ENCODE measurements at places on chromosomes 2 and 18. TPM values are rescaled to one million over a fixed set of nuclear protein-coding genes. Genes with fewer than 3 reads are reported as not detected.

DNA sequence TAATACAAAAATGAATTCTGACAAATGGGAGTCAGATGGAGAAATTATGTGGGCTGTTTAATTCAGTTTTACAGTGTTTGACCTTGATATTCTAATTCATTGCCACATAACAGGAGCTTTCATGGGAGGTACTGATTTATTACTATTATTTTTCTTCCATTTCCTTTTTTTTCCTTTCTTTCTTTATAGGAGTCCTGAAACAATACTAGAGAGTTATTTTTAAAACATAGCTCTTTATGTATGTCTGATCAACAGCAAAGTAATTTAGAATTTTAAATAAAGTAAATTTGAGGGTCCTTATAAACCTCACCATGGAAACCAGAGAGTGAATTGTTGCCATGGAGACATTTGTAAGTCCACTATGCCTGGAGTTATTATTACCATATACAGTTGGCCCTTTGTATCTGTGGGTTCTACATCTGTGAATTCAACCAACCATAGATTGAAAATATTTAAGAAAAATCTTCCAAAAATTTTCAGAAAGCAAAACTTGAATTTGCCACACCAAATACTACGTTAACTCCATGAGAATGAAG lies 40.9 kb upstream of the PPP4R1 start:
- no peak for DNase-seq

- DNase-seq, result no peak
These were observed 58.9 kb downstream of the BMP10 start for GRCh38 chr2:68812251-68812650.

DNA sequence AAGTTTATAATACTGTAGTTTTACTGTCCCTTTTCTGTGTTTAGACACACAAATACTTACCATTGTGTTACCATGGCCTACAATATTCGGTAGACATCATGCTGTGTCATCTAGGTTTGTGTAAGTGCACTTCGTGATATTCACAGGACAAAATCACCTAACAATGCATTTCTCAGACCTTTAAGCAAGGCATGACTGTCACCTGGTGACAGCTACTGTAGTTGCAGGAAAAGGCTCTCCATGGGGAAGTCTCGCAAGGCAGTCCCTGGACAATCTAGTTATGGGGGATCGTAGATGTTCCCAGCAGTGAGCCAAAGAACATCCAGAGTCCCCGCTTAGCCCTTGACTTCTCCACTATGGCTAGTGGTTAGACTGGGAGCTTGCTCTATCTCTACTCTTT lies 73.1 kb downstream of the EIF2AK3 start:
- no peak for DNase-seq

- DNase-seq, result no peak
These were observed 68.2 kb upstream of the ITGB6 start for GRCh38 chr2:160268151-160268781.

GRCh38 chr2:207473049-207473930 lies 56.5 kb upstream of the CREB1 start:
- DNase-seq, result no peak

DNA sequence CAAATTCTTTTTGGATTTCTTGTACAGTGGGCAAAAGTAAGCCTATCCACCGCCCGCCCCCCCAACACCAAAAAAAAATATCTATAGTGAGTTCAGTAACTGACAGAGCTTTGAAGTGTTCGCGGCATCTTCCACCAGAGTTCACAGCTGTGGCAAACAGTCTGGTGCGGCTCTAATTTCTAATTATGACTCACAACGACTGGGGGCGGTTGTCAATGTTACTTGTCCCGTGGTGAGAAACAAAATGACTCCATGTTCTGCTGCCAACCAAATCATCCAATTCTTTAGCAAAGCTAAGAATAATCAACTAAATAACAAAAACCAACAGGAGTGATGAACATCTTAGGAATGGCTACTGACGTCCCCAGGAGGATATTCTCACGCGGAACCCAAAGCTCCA lies 392.5 kb upstream of the SALL3 start:
- DNase-seq, result no peak

DNA sequence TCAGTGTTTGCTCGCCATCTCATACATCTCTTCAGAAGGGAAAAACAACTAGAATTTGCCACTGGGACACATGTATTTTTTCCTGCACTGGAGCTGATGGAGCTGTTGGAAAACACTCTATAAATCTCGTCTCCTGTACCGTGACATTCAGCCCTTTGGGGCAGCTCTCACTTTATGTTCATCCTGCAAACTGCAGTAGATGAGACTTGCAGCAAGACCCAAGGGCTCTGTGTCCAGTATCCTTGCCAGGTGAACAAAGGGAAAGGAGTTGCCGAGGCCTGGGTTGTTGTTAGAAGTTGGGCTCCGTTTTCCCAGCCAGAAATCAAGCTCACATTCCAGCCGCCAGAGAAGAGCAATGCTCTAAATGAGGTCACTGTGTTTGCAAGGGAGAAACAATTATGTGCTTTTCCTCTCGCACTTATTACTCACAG lies 285.1 kb downstream of the SLC4A3 start:
- DNase-seq, result no peak

DNA sequence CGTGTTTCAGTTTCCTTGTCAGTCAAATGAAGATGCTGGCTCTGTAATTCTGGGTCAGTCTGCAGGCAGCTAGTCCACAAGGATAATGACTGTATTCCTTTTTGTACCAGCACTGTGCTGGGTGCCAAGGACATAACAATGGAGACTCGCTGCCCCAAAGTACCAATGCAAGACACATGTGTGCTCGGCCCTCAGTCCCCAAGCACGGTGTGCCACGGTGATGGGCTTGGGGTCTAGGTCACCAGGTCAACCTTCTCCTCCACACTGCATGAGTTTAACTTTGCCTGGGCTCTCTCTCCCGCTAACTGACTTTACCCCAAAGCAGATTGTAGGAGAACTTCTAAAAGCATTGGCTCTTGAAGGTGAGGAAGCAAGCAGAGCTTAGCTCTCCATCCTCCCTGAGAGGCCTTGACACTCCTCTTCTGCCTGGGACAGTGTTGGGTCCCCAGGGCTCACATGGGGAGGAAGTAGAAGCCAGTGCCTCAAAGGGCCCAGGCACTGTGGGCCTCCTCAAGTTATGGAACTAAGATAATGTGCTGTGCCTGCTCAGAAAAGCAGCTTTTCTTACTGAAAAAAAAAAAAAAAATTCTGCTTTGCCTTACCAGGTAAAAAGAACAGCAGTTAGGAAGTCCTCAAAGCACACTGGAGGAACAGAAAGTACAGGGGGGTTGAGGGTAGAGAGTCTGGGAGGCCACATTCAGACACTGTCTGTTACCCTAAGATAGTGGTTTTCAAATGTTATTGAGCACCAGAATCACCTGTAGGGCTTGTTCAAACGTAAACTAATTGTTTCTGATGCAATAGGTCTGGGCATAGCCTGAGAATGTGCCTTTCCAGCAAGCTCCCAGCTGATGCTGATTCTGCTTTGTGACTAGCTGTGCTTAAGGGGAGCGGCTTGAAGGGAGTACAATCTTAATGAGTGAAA lies 276.4 kb upstream of the CXCR4 start:
- DNase-seq, result no peak

DNA sequence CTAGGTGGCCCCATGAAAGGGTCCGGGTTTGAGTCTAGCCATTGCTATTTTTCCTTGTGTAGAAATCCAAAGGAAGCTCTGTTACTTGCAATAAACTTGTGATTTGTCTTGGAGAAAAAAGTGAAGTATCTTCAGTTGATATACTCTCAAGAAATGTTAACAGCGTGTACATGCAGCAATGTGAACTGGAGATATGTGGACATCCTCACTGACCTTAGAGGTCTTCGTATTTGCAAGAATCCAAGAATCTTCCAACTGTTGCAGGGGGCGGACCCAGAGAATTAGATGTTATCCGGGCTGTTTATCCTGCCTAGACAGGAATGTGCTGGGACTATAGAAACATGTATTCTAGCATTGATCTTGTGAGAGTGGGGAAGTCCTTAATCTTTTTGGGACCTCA lies 187.6 kb downstream of the KCNS3 start:
- DNase-seq, result no peak

- peak; percentile 22 for DNase-seq
These were observed 101.4 kb upstream of the RAB6C start for GRCh38 chr2:129877795-129878775.

DNA sequence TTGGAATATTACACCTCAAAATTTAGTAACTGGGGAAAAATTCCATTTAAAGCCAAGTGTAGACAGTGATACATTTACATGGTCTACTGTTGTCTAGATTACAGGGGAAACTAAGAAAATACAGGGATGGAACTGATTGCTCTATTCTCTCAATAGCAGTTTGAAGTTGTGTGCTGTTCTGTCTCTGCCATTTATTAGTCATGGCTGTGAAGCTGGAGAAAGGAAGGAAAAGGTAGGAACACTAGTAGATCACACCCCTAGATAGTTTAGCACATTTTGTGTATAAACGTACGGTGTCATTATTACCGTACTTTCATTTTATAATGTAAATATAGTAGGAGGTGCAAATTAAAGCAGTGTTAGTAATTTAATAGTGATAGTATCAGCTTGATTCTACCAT lies 170.5 kb downstream of the PHLPP1 start:
- DNase-seq, result no peak

DNA sequence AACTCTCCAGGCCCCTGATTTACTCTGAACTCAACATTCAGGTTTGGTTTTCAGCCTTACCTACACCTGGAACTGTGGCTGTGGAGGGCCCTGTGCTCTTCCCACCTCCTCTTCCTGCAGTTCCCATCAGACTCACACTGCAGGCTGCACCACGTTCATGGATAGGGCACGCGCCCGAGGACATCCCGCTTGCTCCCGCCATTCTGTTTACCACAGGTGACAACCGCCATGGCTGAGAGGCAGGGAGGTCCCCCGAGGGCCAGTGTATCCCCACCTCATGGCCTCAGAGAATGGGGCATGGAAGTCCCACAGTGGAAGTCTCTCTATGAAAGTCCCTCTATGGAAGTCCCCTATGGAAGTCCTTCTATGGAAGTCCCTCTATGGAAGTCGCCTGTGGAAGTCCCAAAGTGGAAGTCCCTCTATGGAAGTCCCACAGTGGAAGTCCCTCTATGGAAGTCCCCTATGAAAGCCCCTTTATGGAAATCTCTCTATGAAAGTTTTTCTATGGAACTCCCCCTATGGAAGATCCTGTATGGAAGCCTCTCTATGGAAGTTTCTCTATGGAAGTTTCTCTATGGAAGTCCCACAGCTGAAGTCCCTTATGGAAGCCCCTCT lies 358.4 kb upstream of the SALL3 start:
- DNase-seq, result no peak

DNA sequence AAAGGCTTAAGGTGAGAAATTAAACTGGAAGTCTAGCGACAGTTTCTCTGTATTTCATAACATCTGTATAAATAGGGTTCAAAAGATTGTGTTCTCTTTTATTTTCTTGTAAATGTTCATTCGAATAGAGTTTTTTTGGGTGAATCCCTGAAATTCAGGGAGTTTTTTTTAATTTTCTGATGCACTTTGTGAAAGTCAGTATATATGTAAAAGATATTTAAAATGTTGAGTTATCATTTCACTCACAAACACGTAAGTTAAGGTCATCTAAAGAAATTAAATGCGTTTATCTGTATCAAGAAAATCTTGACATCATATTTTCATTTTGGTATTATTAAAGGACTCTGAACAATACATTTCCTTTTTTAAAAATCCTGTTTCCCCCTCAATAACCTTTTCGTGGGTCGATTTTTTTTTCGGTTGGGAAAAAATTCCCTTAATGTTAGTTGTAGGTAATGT lies 3.4 kb downstream of the SP9 start:
- no peak for DNase-seq

GRCh38 chr18:45820106-45820745 lies 5.2 kb upstream of the SIGLEC15 start:
- DNase-seq, result no peak

ABCG5 gene
- total RNA-seq, result not detected

IL1R2 gene
- 3.1 TPM for total RNA-seq

SLC19A3 gene
- total RNA-seq, result 0.69 TPM

MTERF4 gene
- total RNA-seq, result 27.3 TPM

ATP5MC3 gene
- 277 TPM for total RNA-seq

SPAG16 gene
- total RNA-seq, result 4.8 TPM

FLACC1 gene
- 1.9 TPM for total RNA-seq

POU3F3 gene
- total RNA-seq, result not detected

All from psoas muscle (tissue), 8 donors.